ENCODE measurements at places on chromosomes 1 and 21. TPM values are rescaled to one million over a fixed set of nuclear protein-coding genes. Genes with fewer than 3 reads are reported as not detected.

The TEX38 gene
- 0.57 TPM for total RNA-seq

The BRINP3 gene
- 0.09 TPM for total RNA-seq

The GTF2B gene
- 21.7 TPM for total RNA-seq

The WDR77 gene
- total RNA-seq = 32.6 TPM

The GPR37L1 gene
- 0.07 TPM for total RNA-seq

The BSND gene
- total RNA-seq = 0.09 TPM

The MYOM3 gene
- total RNA-seq = 0.11 TPM

The OLIG2 gene
- total RNA-seq = 0.35 TPM

The MOB3C gene
- total RNA-seq = 11.0 TPM

The SDF4 gene
- 103 TPM for total RNA-seq

The GBP5 gene
- not detected for total RNA-seq

The MIS18A gene
- total RNA-seq = 18.9 TPM

The OPTC gene
- not detected for total RNA-seq

The CFAP74 gene
- 0.18 TPM for total RNA-seq

The KCNA10 gene
- not detected for total RNA-seq

The F13B gene
- total RNA-seq = not detected

The PDE4B gene
- total RNA-seq = 21.0 TPM

The BGLAP gene
- 6.8 TPM for total RNA-seq

The ARID4B gene
- 71.5 TPM for total RNA-seq

The FCRLB gene
- total RNA-seq = 0.59 TPM

The ILDR2 gene
- 1.1 TPM for total RNA-seq

The TNFRSF4 gene
- total RNA-seq = 0.34 TPM

The CTNNBIP1 gene
- 49.7 TPM for total RNA-seq

The SAMD13 gene
- total RNA-seq = 4.5 TPM

The TAL1 gene
- total RNA-seq = not detected

The KIF21B gene
- 6.9 TPM for total RNA-seq

The CASZ1 gene
- total RNA-seq = 11.2 TPM

The SLC9C2 gene
- total RNA-seq = 0.93 TPM

The ZNF362 gene
- total RNA-seq = 113 TPM

The CD1E gene
- not detected for total RNA-seq
